ENCODE measurements at places on chromosomes 13 and 19. TPM values are rescaled to one million over a fixed set of nuclear protein-coding genes. Genes with fewer than 3 reads are reported as not detected.

The SYNGR4 gene
- not detected for total RNA-seq

The FFAR2 gene
- not detected for total RNA-seq

The PCP2 gene
- not detected for total RNA-seq

The ZNF558 gene
- 17.2 TPM for total RNA-seq

The METTL21C gene
- total RNA-seq, result not detected

The SRRM5 gene
- total RNA-seq, result not detected

The SLITRK6 gene
- total RNA-seq, result not detected

The N4BP2L1 gene
- total RNA-seq, result 0.47 TPM

The TTYH1 gene
- total RNA-seq, result 0.10 TPM

The EFNB2 gene
- 2.7 TPM for total RNA-seq

The NLRP9 gene
- total RNA-seq, result not detected

The ZNF30 gene
- total RNA-seq, result 2.8 TPM

The ADAMTS10 gene
- 14.5 TPM for total RNA-seq

The AMH gene
- 4.6 TPM for total RNA-seq

The B3GNT3 gene
- total RNA-seq, result not detected

The OSCAR gene
- total RNA-seq, result 1.7 TPM

The ZNF439 gene
- total RNA-seq, result not detected

The FUT6 gene
- total RNA-seq, result not detected

The ZBTB32 gene
- total RNA-seq, result not detected

The FXYD5 gene
- not detected for total RNA-seq

Measured in G401 (cell line).